ENCODE measurements at places on chromosomes 2 and 18.

DNA sequence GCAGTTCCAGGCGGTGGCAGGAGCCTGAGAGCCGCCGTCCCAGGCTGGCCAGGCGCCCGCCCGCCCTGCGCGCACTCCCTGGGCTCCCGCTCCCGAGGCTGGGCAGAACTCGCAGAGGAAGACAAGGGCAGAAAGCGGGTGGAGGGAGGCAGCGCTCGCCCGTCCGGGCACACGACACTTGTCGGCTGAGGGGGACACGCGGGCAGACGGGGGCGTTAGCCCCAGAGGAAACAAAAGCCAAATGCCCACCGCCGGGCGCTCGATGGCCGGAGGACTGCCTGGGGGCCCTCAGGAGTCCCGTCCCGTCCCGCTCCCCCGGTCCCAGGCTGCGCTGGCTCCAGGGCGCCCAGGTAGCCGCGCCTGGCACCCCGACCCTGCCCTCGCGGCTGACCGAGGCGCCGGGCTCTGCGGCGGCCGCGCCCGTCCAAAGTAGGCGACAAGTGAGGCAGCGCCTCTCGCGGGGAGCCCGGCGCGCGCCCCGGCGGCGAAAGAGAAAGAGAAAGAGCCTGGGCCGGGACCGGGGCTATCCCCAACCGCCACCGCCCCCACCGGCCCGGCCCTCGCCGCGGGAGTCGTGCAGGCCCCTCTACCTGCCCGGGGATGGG is 491 bp downstream of the L3MBTL4 start:
- peak; percentile 41 for DNase-seq

GRCh38 chr18:70022636-70023035 is 75.0 kb upstream of the CD226 start:
- DNase-seq: peak; percentile 57

DNA sequence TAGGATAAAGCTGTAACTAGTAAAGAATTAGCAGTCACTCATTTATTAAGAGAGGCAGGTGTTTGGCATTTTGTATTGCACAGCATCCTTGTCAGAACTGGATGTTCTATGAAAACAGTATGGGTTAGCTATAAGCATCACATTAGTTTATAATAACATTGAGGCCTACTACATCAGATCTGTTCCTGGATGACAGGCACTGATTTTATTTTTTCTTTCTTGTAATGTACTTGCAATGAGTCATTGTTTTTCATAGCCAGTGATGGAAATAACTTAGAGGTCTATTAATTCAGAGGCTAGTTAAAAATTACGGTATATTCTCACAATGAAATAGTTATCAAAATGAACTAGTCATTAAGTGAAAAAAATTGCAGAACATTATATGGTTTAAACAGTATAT is 13.0 kb upstream of the RMDN2 start:
- peak; percentile 60 for DNase-seq

DNA sequence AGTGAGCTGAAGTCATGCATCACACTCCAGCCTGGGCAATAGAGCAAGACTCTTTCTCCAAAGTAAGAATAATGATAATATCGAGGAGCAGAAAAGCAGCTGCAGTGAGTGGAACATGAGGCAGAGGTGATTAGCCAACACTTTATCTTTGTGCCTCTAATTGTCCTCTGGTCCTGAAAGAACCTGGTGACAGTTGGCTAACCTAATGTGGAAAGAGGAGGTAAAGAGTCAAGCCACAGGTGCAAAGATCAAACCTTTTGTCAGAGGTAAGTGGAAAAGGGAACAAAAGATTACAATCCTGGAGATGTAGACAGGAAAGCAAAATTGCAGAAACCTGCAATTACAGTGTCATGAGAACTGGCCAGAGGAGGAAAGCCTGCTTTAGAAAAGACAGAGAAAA is 53.5 kb upstream of the LCLAT1 start:
- DNase-seq: no peak

DNA sequence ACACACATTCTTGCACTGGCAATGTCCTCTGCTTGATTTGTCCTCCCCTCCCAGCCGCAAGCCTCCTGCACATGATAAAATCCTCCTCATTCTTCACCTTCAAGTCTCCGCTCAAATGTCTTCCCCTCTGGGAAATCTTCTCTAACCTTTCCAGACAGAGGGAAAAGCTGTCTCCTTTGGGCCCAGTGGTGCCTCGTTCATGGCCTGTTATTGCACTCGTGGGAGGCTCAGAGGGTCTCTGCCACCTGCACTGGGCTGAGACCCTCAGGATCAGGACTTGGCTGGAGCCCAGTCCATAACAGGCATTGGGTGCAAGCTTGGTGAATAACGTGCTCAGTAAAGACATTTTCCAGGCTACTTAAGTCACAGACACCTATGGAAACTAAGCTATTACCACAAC is 68.6 kb downstream of the PTGR3 start:
- DNase-seq: no peak

DNA sequence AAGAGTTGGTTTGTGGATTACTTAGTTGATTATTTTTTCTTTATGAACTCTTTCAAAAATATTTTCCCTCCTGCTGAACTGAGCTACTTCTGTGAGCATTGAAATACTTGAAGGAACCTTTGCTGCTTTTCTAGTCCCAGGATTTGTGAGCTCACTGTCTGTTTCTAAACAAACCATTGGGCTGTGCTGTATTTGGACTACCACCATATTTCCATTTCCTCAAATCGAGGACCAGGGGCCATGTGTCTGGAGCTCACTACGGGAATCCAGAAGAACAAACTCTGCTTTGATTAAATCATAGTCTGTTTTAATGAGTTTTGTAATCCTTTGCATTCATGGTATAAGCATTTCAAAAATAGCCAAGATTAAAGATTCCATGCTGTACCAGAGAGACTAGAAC is 1.3 kb downstream of the MRPL33 start:
- DNase-seq: no peak

GRCh38 chr2:66714610-66715009 is 279.7 kb downstream of the MEIS1 start:
- DNase-seq: no peak

DNA sequence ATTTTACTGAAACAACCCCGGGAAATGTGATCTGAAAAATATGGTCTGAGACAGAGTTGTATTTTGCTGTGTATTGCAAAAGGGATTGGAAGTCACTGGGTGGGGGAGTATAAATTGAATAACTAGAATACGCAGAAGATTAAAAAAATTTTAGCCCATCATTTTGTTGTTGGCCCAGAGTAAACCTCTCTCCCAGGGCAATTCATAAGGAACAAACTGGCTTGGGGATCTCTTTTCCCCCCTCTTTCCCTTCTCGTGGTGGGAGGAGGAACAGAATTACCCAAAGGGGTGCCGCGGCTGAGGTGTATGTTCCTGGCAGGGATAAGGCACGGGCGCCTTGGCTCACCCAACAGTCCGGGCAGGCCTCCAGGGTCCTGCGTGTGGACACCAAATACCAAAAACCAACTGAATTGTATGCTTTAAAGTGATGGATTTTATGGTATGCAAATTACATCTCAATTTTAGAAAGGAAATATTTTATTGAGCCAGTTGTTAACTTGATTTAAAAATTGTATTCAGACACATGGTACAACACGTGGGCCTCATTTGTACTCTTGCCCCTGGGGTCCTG is 121.2 kb upstream of the SPRED2 start:
- DNase-seq: no peak

DNA sequence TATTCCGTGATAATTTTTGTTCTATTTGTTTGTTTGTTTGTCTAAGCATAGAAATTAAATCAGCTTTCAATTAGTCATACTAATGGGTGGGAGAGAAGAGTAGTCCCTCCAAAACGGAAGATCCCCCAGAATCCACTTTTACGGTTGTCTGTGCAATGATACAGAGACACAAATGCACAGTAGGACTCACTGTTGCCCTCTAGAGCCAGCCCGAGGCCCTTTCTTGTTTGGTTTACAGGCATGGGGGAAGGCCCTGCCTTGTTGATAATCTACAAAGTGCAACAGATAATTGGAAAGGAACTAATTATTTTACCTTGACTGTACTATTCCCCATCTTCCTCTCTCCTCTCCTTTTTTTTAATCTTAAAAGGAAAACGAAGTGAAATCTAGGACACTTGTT is 121.1 kb downstream of the ACOXL start:
- DNase-seq: peak; percentile 38

DNA sequence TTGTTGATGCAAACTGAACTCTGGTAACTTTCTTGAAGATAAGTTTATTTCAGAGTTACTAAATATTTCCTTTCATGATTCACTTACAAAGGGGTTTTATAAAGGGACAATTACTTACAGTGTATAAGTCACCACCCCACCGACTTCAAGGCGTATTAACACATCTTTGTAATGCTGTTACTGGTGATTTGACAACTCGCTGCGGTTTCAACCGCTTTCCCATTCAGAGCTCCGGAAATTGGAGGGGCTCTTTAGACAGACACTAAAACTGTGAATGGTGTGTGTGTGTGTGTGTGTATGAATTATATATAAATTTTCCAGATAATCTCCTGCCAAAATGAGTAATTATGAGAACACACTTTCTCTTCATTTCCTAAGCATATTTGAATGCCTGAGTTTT is 4.9 kb downstream of the TM4SF20 start:
- no peak for DNase-seq

- no peak for DNase-seq
Observed at GRCh38 chr2:143000599-143000998, 123.1 kb downstream of the KYNU start.

DNA sequence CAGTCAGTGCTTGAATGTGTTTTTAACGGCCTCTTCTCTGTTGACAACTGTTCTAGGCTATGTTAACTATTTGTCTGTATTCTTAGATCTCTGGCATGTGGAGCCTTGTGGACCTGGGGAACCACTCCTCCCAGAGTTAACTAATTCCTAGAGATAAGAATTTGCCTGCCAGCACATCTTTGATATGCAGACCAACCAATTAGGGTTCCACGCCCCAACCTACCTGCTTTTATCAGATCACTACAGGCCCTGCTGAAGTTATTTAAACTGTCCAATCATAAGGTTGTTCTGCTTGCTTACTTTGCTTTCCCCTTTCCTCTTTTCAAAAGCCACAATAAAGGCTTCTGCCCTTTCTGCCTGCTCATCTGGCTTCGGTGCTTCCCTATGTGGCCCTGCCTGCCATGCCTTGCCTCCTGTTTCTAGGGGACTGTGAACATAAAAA is 8.5 kb upstream of the CYBRD1 start:
- DNase-seq: no peak

- DNase-seq: no peak
Observed at GRCh38 chr18:66682855-66683322, 79.0 kb upstream of the CDH19 start.

GRCh38 chr18:48673456-48673852 is 134.6 kb downstream of the CTIF start:
- DNase-seq: no peak

GRCh38 chr2:69375494-69376353 is 11.3 kb downstream of the GFPT1 start:
- no peak for DNase-seq

- no peak for DNase-seq
Observed at GRCh38 chr2:227509076-227509475, 37.1 kb downstream of the AGFG1 start.

DNA sequence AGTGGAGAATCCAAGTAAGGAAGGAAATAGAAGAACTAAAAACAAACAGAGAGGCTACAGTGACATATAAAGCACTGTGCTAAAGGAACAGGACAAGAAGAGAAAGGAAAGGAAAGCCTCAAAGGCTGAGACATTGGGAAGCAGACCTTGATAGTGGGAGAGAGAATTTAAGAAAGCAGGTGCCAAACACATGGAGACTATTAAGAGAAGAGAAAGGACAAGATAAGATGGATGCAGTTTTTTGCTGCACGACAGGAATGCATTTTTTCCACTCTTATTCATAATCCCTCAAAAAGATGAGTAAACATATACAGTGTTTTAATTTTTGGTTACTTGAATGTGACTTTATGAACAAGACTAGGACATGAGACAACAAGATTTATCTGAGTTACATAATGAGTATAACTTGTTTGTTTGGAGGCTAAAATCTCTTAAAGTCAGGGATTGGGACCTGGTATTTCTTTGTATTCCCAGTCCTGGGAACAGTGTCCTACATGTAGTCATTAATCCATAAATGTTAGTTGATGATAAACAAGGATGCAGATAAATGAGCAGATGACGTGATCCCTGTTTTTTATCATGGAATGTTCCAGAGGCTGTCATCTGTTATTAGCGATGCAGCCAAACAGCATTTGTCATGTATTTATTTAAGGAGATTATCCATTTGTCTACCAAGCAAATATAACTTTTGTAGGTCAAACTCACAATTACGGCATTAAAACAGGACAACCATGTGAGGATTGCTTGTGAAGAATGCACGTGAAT is 141.7 kb downstream of the DNER start:
- DNase-seq: no peak

DNA sequence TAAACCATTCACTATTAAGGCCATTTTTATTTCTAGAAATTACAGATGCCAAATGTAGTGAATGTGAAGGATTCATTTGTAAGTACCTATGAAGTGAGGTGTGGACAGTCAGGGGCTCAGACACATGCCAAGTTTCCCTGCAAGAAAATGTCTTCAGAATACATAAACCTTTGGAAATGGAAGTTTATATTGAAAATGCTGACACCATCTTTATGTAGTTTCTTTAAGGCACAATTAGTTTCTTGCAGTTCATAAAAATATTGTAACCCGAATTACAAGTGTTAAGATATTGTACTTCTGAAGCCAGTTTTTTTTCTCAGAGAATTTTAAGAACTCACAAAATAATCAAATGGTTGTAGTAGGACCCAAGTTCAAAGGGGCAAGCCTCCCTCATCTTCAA is 66.1 kb upstream of the LYPD1 start:
- no peak for DNase-seq

Data from foreskin fibroblast (primary cell).